ENCODE measurements at places on chromosomes 3 and 15.
A peak's percentile ranks its signal among the peaks of the same experiment; 100 is the strongest.

DNA sequence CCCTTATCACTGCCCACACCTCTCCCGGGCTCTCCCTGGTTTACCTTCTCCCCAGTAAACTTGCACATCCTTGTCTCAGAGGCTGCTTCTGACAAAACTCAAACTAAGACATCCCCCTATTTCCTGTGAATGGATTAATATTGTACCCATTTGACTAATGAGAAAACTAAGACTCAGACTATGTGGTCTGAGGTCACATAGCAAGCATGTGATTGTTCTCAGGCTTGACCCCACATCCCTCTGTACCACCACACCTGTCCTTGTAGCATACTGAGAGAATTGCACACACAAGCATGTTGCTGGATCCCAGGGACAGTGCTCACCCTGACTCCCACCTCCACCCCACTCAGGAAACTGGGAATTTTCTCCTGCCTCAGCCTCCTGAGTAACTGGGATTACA lies 90.7 kb upstream of the HES1 start:
- H3K4me1 ChIP-seq, result no peaks in the 10 kb centered on the region
- no peaks in the 10 kb centered on the region for H3K27me3 ChIP-seq
- no peak for DNase-seq
- H3K4me3 ChIP-seq, result no peak overlapping the region
- H3K36me3 ChIP-seq, result no peaks in the 10 kb centered on the region

DNA sequence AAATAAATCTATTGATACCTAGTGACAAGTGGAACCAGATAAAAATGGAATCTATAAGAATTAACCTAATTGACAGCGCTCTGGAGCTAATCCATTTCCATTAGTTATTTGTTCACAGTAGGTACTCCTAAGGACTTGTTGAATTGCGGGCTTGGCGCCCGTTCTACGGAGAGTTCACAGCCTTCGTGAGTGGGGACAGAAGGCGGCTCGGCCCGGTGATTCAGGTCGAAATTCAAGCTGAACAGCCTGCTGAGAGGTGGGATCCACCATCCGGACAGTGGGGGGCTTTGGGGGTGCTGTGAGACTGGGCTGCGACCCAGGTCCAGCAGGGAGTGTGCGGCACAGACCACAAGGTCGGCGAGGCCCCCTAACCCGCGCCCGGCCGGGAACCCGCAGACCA lies 779 bp upstream of the CTNNB1 start:
- H3K27me3 ChIP-seq, result no peaks in the 10 kb centered on the region
- H3K4me3 ChIP-seq, result peak overlapping the region; percentile 92
- H3K4me1 ChIP-seq, result no peaks in the 10 kb centered on the region
- no peaks in the 10 kb centered on the region for H3K36me3 ChIP-seq

GRCh38 chr3:168475704-168476103 lies 380.0 kb upstream of the GOLIM4 start:
- no peaks in the 10 kb centered on the region for H3K4me1 ChIP-seq
- no peak for DNase-seq
- H3K27me3 ChIP-seq, result no peaks in the 10 kb centered on the region
- no peak overlapping the region for H3K27ac ChIP-seq

DNA sequence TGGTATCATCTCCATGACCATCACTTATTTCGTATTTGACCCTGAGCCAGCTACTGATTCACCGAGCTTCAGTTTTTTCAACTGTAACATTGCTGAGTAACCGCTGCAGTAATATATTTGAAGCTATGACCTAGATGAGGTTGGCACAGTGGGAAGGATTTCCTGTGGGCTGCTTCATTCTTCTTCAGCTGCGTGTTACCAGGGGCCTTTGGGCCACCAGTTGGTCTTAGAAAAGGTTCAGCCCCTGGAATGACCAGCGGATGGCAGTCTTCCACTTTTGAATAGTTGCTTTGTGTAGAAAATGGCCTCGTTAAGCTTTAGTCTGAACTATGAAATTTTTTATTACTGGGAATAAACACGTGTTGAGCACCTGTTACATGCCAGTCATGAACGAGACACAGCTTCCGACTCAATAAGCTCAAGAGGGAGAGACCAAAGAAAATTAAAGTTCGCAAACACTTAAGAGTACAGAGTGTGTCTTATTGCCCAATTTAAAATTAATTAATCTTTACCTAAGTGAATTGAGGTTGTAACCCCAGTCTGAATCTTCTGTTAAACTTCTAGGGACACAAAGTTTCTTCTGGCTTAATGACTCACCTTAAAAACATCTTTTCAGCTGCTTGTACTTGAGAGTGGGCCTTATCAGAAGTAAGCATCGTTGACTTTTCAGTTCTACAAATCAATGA lies 57.6 kb upstream of the NR2E3 start:
- H3K4me3 ChIP-seq, result no peak overlapping the region
- H3K4me1 ChIP-seq, result no peaks in the 10 kb centered on the region
- no peak overlapping the region for H3K27ac ChIP-seq
- H3K36me3 ChIP-seq, result no peaks in the 10 kb centered on the region
- peak; percentile 44 for DNase-seq

Measured in tibial nerve (tissue), 4 donors.